ENCODE measurements at places on chromosomes 7 and 10. TPM values are rescaled to one million over a fixed set of nuclear protein-coding genes. Genes with fewer than 3 reads are reported as not detected.

Gene EPHB6
- total RNA-seq = 0.89 TPM

Gene CEP55
- total RNA-seq = 65.2 TPM

Gene FAM25C
- total RNA-seq = not detected

Gene PRLHR
- total RNA-seq = not detected

Gene ADGRA1
- total RNA-seq = 0.24 TPM

Gene SAMD9L
- total RNA-seq = 0.89 TPM

Gene VKORC1L1
- total RNA-seq = 31.6 TPM

Gene RBM20
- total RNA-seq = 2.6 TPM

Gene PKD2L1
- 0.09 TPM for total RNA-seq

Gene CALHM3
- 0.20 TPM for total RNA-seq

Gene PPP1R9A
- 3.8 TPM for total RNA-seq

Gene ZMIZ1
- 53.4 TPM for total RNA-seq

Gene FOXI2
- not detected for total RNA-seq
